ENCODE measurements at places on chromosomes 13 and 19.

- DNase-seq: no peak
Observed at GRCh38 chr13:73496711-73497110, 437.9 kb downstream of the KLF5 start.

DNA sequence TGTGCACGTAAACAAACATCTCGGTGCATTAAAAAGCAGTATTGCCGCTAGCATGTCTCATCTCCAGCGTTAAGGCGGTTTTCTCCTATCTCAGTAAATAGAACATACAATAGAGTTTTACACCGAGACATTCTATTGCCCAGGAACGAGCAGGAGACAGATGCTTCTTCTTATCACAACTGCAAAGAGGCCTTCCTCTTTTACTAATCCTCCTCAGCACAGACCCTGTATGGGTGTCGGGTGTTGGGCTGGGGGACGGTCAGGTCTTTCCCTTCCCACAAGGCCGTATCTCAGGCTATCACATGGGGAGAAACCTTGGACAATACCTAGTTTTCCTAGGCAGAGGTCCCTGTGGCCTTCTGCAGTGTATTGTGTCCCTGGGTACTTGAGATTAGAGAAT is 21.2 kb downstream of the ZNF233 start:
- DNase-seq: no peak

GRCh38 chr19:39409208-39410016 is 2.8 kb downstream of the ZFP36 start:
- DNase-seq: peak; percentile 81

GRCh38 chr19:15305582-15306334 is 26.6 kb downstream of the BRD4 start:
- DNase-seq: no peak

GRCh38 chr13:27280009-27280656 is 9.5 kb downstream of the RASL11A start:
- DNase-seq: no peak

DNA sequence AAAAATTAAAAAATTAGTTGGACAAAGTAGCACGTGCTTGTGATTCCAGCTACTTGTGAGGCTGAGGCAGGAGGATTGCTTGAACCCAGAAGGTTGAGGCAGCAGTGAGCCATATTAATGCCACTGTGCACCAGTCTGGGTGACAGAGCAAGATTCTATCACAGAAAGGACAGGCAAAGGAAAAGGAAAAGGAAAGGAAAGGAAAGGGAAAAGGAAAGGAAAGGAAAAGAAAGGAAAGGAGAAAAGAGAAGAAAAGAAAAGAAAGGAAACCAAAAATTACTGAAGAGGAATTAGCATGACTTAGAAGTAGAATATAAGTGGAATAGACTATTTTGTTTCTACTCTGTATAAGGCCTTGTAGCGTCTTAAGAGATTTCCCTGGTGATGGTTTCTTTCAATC is 122.3 kb downstream of the RBM26 start:
- no peak for DNase-seq

DNA sequence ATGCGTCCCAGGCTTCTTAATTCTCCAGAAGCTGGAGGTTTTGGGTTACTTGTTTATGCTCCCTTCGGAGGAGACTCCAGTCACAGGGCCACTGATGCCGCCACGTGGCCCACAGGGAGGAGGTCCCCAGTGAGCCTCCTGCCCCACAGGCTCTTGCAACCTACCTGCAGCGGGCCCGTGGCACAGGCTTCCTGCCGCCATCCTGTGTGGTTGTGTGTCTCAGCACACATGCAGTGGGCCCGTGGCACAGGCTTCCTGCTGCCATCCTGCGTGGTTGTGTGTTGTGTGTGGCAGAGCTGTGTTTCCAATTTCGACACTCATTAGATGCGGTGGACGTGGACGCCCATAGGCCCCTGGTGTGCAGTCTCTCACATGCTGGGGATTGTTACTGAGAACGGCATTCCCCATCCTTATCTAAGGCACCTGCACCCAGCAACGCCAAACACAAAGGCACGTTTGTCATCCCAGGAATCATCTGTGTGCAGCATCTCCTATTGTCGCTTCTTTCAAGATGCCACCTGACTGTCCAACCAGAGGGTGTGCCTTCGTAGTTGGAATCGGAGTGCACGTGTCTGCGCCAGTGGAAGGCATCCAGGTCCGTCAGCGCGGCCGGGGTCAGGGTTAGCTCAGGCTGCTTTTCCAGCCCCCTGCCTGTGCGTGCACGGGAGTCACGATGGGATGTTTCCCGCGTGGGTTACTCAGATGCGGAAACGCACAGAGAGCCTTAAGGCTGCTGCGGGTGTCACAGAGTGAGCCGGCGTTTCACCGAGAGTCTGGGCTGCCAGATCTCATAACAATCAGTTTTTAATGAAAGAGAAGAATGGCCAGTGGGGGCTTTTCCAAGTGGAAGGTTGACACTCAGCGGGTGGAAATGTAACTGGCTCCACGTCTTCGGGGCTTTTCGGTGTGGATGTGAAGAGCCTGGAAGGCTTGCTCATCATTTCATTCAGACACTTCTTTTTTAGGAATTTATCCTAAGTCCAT is 119.8 kb downstream of the ATP11A start:
- no peak for DNase-seq

DNA sequence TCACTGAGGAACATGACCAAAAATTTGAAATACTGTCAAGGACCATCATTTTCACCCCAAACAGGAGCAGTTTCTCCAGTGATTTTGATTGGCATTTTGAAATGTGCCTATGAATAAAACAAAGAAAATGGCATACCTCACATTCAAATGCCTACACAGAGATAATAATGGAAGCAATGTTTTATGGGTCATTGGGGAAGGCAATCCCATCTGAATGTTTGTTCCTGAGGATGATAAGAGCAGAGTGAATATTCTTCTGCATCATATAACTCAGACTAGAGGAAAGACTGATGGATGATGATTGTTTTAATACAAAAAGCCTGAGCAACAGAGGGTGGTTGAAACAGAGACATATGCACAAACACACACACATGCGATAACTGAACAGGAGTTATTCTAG is 2749.9 kb downstream of the PCDH9 start:
- DNase-seq: no peak

- no peak for DNase-seq
Observed at GRCh38 chr13:24605923-24606372, 74.3 kb upstream of the ATP12A start.
